NCI-H187 treated with DMSO at 0.1 percent for 48 hours (cell line): ENCODE measurements at places on chromosomes 5 and 9.

DNA sequence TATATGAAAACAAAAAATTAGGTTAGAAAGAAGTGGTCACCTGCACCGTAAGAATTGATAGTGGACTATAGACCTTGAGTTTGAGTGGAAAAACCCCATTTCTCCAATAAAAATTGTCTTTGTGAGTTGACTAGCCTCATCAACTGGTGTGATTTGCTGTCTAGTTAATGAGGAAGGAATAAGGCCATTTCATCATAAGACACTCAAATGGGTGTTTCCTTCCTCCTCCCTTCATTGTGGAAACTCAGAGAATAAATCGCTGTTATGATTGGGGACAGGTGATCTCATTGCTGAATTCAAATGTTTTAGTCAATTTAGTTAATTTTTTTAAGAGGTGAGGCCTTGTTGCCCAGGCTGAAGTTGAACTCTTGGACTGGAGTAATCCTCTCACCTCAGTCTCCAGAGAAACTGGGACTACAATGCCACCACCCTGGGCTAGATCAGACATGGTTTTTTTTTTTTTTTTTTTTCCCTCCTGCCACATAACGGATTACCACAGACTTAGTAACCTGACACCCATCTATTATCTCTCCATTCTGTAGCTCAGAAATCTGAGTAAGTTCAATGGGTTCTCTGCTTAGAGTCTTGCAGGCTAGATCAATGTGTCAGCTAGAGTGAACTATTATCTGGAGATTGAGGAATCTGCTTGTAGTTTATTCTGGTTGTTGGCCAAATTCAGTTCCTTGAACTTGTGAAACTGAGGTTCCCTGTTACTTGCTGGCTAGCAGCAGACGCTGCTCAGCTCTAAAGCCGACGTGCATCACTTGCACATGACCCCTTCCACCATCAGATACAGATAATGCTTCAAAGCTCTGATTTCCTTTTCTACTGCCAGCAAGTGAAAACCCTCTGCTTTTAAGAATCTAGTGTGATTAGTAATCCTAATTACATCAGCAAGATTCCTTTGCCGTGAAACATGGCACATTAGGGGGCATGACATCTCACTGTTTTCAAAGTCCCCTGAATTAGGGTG is 663.8 kb upstream of the CDH9 start:
- no peak for DNase-seq

- DNase-seq, result no peak
These were observed 4.9 kb downstream of the PTBP3 start for GRCh38 chr9:112328545-112328944.

- DNase-seq, result no peak
These were observed 222.3 kb downstream of the FBXL7 start for GRCh38 chr5:15722305-15722704.

DNA sequence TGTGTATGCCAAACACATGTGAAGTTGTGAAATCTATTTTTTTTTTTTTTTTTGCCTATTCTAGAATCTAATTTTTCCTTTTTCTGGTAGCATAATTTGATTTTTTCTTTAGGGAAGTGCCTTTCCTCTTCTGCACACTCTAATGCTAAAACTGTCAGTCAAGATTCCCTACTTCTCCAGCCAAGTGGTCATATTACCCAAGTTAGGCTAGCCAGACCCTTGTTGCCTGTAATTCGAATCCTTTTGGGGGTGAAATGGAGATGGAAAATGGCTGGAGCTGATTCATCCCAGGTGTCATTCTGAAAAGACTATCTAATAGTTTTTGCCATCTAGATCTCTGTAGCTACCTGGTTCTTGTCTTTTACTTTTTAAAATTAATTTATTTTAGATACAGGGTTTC is 24.8 kb upstream of the UBAP1 start:
- no peak for DNase-seq

GRCh38 chr9:8052991-8053390 is 253.4 kb upstream of the DMAC1 start:
- DNase-seq, result no peak

DNA sequence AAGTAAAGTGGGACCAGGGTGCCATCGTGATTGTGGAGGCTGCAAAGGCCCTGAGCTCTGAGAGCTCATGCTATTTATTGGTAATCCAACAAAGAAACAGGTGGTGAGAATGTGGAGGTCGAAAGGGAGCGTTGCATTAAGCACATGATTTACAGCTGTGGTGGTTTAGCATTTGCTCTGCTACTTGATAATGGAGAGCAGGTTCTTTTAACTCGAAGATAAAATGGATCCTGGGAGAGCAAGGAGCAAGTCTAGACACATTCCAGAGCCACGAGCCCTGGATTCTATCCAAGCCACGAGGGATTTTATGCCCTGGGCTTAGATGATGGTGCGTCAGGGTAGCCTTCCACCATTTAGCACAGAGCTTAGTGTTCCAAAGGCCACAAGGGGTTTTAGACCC is 1710.1 kb upstream of the CDH9 start:
- DNase-seq, result no peak

DNA sequence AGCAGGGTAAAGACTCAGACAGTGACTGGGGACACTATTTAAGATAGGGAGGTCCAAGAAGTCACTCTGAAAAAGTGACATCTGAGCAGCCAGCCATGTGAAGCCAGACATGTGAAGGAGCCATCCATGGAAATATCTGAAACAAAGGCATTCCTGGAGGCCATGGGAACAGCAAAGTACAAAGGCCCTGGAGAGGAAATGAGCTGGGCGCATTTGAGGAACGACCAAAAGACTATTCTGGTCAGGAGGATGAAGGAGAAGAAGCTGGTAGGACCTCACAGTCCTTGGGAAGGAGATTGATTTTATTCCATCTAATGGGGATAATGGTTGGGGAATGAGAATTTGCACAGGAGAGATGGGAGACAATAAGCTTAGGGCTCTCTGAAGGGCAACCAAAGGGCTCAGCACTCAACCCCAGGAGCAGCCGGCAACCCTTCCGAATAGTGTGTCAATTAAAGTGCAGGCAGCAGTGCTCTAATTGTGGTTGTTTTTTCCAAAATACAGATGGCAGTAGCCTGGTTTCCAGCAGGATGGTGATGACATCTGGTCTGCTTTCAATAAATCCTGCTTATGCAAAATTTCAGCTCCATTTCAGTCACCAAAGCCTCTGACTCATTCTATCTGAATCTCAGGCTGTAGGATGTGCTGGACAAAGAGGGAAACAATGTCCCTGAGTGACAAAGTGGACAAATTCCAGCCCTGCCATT is 26.7 kb downstream of the FOXI1 start:
- no peak for DNase-seq

DNA sequence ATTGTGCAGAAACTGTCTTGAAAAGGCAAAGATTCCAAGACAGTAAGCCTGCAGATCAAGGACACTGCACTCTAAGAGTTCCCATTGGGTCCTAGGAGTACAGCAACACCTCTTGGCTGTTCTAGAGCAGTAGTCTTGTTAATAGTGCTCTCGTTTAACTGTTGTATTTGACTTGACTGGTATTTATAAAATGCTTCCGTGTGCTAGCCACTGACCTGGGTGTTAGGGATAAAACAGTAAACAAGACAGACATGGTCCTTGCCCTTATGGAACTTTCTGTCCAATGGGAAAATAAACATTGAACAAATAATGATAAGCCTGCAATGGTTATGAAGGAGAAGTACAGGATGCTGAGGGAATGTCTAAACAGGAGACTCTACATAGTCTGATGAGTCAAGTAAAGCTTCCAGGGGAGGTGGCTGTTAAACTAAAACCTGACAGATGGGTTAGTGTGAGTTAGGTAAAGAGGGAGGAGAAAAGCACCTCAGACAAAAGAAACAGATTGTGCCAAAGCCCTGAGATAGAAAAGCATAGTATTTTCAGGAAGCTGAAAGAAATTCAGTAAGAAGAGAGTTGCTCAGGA is 33.3 kb downstream of the TDRD7 start:
- no peak for DNase-seq

DNA sequence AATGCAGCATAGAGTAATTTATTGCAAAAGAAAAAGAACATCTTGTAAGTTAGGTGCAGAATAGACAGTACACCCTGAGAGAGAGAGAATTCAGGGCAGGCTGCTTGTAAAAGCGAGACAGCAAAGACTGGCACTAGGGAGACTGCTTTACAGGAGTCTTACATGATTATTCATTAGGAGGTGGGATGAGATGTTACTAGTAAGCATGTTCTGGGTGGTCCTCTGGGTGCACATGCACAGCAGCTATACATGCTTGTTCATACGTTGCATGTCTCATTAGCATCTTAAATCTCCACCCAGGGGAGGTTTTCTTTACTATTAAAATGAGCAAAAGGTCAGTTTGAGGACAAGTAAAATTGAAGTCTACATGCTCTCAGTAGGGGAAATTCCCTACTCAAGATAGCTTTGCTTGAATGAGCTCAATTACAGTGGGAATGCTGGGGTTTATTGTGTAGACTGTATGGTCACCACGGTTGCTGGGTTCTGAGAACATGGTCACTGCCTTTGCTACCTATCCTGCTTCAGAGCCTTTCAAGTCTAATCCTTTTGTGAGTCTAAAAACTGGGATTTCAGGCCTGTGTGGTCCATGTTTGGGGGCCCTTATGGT is 60.6 kb downstream of the RGS7BP start:
- no peak for DNase-seq

DNA sequence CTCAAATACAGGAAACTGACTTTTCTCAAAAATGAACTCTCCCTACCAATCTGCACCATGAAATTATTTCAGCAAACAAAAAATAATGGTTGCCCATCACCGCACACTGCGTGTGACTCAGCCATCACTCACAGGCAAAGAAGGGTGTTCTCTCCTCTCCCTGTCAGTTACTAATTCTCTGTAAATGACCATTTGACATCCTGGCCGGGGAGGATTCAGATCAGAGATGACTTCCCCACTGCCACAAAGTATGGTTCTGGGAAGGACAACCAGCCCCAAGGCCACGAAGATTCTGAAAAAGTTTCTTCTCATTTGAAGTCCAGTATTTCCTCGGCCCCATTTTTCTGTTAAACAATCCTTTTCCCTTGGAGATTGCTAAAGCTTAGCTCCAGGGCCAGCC is 199.4 kb downstream of the AUH start:
- no peak for DNase-seq

DNA sequence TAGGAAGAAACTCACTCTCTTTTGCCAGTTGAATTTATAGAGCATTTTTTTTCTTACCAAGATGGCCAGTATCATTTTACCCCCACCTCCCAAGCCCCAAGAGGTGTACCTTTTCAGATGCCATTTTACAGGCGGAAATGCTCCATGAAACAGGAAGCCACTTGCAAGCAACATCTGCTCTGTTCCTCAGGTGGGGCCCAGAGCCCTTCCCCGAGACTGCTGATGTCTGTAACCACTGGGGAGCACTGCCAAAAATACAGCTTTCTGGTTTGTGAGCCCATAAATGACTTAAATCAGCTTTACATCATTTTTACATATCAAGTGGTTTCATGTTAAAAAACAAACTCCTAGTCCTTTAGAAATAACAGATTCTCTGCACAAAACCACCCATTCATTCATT is 42.9 kb upstream of the GARNL3 start:
- DNase-seq, result no peak

DNA sequence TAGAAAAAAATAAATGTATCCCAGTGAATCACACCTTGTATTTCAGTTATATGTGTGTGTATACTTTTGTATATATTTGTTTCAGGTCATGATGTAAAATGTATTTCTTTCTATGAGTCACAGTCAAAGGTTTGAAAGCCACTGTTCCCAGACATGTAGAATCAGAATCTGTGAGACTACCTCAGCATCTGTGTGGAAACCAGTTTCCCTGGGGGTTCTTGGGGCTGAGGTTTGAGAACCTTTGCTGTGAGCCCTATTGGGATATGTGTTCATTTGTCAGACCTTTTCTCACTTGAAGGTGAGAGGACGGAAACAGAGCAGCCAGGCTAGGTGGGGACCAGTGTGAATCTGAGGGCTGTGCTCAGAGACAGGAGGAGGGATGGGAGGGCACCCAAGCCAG is 78.7 kb upstream of the SAP30L start:
- no peak for DNase-seq

GRCh38 chr9:73773896-73774295 is 622.2 kb downstream of the ANXA1 start:
- DNase-seq, result no peak

DNA sequence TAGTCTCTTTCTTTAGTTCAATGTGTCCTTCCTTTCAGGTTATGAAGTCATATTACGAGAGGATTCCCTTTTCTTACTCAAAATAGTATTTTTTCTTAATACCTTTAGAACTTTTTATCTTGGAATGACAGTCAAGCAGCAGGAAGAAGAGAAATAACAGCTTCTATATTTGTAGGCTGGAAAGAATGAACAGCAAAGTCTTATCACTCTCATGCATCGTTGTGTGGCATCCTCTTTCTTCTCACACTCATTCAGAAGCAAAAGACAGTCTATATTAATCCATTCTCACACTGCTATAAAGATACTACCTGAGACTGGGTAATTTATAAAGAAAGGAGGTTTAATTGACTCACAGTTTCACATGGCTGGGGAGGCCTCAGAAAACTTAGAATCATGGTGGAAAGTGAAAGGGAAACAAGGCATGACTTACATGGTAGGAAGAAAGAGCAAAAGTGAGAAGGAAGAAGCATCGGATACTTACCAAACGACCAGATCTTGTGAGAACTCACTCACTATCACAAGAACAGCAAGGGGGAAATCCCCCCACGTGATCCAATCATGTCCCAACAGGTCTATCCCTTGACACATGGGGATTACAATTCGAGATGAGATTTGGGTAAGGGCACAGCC is 1646.1 kb upstream of the CDH6 start:
- no peak for DNase-seq

DNA sequence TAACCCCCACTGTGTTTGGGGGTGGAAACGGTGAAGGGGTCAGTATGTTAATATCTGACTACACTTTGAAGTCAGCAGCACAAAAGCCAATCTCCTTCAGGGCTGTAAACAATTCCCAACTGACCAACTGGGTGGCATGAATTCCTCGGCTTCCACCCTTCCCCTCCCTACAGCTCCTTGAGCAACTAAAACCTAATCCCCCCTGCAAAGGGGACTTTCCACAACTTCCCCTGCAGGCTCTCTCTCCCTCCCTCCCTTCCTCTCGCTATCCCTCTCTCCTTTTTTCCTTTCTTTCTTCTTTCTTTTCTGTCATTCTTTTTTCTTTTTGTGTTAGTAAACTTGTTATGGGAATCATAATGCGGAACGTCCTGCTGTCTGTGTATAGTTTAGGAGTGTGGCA is 65.1 kb upstream of the PTCH1 start:
- no peak for DNase-seq
